CD4-positive, alpha-beta T cell treated with Interleukin-4 for 1 hour (primary cell): ENCODE measurements at places on chromosomes 5 and 9.

DNA sequence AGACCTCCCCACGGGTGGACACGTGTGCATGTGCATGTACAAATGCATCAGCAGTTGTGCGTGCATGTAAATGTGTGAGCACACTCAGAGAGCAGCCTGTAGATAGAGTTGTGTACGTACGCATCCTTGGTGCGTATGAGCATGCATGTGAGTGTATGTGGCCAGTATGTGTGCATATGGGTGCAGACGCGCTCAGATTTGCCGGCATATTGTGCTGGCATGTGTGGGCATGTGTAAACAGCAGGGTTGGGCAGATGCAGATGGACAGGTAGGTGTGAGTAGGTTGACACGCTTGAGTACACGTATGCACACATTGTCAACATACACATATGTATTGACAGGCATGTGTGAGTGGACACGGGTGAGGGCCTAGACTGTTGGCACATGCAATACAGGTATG is 56.5 kb downstream of the LMX1B start:
- DNase-seq: no peak

- no peak for DNase-seq
Observed at GRCh38 chr5:91059409-91059808, 323.7 kb downstream of the ARRDC3 start.

DNA sequence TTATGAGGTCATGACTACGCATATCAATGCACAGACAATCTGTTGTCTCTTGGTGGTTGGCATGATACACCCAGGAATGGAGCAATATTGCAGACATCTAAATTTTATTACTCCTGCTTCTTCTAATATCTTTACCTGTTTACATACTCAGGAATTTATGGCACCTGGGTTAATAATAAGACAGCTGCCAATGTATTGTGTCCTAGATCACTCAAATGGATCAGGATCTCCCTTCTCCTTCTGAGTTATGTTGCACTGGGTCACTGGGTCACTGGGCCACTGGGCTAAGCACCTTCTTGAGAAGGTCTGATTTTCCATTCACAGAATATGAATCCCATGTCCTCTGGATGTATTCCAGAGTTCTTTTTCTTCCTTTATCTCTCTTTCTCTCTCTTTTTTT is 41.8 kb downstream of the CCL28 start:
- no peak for DNase-seq

GRCh38 chr9:13665418-13666066 is 386.1 kb upstream of the MPDZ start:
- DNase-seq: no peak

- DNase-seq: no peak
Observed at GRCh38 chr9:121661328-121661727, 9.9 kb downstream of the DAB2IP start.
